HS-27A (cell line): ENCODE measurements at places on chromosomes 13 and 19.

DNA sequence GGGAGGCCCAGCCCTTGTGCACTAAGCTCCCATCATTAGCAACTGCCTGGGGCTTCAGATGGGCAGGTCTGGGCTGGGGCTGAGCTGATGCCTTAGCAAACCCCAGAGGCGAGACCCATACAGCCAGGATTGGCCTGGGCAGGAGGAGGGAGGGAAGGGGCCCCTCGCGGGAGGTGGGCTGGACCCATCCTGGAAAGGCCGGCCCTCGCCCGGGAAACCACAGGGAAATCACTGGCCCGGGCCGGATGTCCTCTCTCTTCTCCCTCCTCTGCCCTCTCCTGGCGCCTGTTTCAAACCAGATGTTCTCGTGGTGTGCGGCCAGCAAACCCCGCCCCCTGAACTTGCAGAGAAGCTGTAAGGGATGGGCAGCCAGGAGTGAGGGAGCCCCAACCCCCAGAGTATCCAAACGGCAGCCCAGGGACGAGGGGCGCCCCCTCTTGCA lies 43.1 kb downstream of the TMEM255B start:
- no peak for DNase-seq

- no peak for DNase-seq
Observed at GRCh38 chr13:86445206-86445605, 646.0 kb upstream of the SLITRK6 start.

- no peak for DNase-seq
Observed at GRCh38 chr19:41563854-41564514, 12.0 kb upstream of the CEACAM21 start.

DNA sequence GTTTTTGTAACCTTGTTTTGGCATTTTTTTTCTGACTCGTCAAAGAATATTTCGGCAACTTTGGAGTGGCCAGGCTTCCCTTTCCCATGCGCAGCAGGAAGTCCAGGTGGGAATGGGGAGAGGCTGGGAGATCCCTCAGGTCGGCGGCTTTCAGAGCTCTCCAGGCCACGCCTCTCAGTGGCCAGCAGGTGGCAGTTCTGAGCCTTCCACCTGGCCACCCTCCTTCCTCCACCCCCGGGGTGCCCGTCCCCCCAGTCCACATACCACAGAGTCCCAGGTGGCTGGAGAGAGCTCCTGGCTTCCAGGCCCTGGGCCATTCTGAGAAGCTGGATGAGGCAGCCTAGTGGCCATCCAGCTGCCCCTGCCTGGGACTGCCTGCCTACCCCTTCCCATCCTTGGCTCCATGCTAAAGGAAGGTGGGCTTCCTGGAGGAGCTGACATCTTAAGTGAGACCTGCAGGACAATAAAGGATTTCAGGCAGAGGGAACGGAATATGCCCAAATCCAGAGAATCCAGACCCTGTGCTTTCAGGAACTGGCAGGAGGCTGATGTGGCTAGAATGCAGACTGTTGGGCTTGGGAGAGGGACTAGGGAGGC lies 46.3 kb downstream of the CCNE1 start:
- no peak for DNase-seq

DNA sequence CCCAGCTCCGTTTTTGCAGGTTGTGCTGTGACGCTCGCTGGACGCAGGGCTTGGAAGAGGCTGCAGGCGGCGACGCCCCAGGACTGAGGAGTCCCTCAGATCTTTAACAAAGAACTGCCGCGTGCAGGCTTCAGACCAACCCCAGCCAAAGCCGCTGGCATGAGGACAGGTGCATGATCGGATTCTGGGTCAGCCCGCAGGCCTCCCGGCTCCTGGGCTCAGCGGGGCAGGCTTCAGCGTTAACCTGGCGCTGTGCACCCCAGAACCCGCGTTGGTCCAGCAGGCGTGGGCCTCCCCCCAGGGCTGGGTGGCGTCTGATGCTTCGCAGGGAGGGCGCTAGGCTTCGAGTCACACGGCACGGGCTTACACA lies 920 bp upstream of the TIMM13 start:
- DNase-seq = no peak

DNA sequence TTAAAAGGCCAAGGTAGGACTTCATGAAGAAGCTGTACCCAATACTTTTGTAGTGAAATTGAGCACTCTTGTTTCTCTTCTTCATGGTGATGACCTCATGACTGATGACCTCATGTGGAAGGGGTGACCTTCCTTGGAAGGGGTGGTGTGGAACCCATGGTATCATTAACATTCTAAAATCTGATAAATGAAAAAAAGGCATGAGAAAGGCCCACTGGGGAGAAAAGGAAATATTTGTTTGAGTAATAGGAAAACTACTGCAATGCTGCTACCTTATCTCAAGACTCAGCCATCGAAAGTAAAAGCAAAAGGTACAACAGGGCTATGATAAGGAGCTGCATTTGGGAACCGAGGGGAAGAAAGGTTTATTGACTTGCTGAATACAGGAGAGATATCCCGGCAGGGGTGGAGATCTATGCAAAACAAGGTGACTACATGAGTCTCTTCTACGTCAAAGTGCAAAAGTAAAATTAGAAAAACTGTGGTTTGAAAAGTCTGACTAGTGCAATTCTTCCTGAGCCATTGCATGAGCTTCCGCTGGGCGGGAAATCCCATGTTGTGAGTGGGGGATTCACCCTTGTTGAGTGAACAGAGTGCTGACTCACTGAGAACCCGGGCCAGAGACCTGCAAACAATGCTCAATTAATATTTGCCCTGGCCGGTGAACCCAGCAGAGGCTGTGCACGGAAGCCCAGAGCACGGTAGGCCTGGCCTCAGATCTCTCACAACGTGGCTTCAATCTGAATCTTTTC lies 138.9 kb upstream of the RFC3 start:
- no peak for DNase-seq

GRCh38 chr13:99871249-99871898 lies 100.2 kb downstream of the ZIC5 start:
- DNase-seq = no peak

DNA sequence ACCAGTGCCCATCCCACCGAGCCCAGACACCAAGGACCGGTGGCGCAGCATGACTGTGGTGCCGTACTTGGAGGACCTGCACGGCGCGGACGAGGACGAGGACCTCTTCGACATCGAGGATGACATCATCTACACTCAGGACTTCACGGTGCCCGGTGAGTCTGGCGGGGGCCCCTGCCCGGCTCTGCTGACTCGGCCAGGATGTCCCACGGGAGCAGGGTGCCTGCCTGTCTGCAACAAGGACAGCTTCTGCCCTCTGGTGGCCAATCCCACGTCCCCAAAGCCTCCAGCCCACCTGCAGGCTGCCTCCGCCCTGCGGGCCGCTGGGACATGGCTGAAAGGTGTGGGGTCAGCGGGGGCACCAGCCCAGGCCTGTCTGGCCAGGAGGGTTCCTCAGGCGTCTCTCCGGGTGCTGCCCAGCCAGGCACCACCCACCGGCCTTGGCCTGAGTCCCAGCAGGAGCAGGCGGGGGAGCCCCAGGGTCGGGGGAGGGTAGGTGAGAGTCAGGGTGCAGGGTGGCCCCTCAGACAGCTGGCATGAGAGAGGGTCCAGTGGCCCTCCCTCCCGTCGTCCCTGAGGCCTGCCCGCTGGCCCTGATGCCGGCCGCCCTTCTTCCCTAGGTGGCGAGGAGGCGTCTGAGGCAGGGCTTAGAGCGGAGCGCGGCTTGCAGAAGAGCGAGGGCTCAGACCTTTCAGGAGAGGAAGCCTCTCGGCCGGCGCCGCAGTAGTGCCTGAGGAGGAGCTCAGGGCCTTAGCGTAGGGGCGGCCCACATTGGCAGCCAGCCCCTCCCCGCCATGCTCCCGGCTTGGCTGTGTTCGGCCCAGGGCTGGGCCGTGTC lies 14.6 kb downstream of the CBARP start:
- no peak for DNase-seq

GRCh38 chr13:25662516-25662915 lies 290.7 kb downstream of the ATP8A2 start:
- DNase-seq = no peak
